Frontal cortex (tissue), 4 donors: ENCODE measurements at places on chromosomes 3 and 15. TPM values are rescaled to one million over a fixed set of nuclear protein-coding genes. Genes with fewer than 3 reads are reported as not detected.

Gene CACNA2D2
- 2.4 TPM for total RNA-seq

Gene IL17RE
- under 0.01 TPM for total RNA-seq

Gene ERICH6
- under 0.01 TPM for total RNA-seq

Gene PLAAT1
- 18.3 TPM for total RNA-seq

Gene CDHR4
- total RNA-seq: not detected

Gene MUC4
- 0.41 TPM for total RNA-seq

Gene CMTM8
- total RNA-seq: 0.41 TPM

Gene CCDC51
- 12.6 TPM for total RNA-seq

Gene RCCD1
- 14.3 TPM for total RNA-seq

Gene TMA7
- 99.9 TPM for total RNA-seq

Gene MINAR1
- 6.9 TPM for total RNA-seq

Gene ZNF662
- 16.7 TPM for total RNA-seq

Gene ZNF620
- total RNA-seq: 13.9 TPM

Gene ZNF660
- total RNA-seq: 11.8 TPM

Gene AMOTL2
- total RNA-seq: 62.0 TPM

Gene TRH
- 4.1 TPM for total RNA-seq

Gene LRRIQ4
- 0.82 TPM for total RNA-seq

Gene FMN1
- 1.2 TPM for total RNA-seq

Gene FBXO40
- total RNA-seq: not detected

Gene SOX14
- total RNA-seq: not detected

Gene LINGO1
- total RNA-seq: 32.6 TPM

Gene TIMP4
- 3.3 TPM for total RNA-seq

Gene FHIT
- 1.6 TPM for total RNA-seq

Gene FOXL2NB
- 0.41 TPM for total RNA-seq

Gene GPR149
- 7.7 TPM for total RNA-seq

Gene SATB1
- 67.7 TPM for total RNA-seq

Gene GOLGA8T
- not detected for total RNA-seq

Gene ARHGEF26
- total RNA-seq: 4.1 TPM

Gene GUCA1C
- total RNA-seq: not detected

Gene GP5
- total RNA-seq: not detected

Gene ERC2
- 77.9 TPM for total RNA-seq

Gene ANO10
- total RNA-seq: 39.1 TPM

Gene SLC22A13
- total RNA-seq: under 0.01 TPM

Gene PPCDC
- 3.7 TPM for total RNA-seq

Gene GREM1
- total RNA-seq: 2.4 TPM

Gene LMAN1L
- total RNA-seq: not detected

Gene TM4SF18
- total RNA-seq: 3.7 TPM

Gene GRK7
- under 0.01 TPM for total RNA-seq

Gene GMNC
- total RNA-seq: 0.41 TPM

Gene RYR3
- 21.2 TPM for total RNA-seq

Gene GLCE
- 76.6 TPM for total RNA-seq
